Fibroblast of skin of left quadriceps (primary cell): ENCODE measurements at places on chromosomes 2 and 18.
A peak's percentile ranks its signal among the peaks of the same experiment; 100 is the strongest.

DNA sequence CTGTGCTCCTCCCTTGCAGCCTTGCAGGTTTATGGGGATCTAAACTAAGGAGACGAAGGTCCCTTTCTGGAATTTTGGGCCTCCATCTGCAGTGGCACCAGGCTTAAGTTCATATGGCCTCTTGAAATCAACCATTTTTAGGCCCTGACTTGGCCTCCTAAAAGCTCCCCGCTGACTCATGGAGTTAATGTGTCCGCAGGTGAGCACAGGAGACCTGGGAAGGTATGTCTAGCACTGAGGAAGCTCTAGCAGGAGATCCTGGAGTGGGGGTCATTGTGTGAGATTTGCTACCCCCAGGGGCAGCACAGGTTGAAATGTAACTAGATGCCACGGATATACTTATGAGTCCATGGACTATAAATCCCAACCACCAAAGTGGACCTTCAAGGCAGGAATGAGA lies 95.9 kb upstream of the CELF4 start:
- DNase-seq = no peak

GRCh38 chr2:112073875-112074274 lies 18.8 kb downstream of the TMEM87B start:
- no peak for DNase-seq

DNA sequence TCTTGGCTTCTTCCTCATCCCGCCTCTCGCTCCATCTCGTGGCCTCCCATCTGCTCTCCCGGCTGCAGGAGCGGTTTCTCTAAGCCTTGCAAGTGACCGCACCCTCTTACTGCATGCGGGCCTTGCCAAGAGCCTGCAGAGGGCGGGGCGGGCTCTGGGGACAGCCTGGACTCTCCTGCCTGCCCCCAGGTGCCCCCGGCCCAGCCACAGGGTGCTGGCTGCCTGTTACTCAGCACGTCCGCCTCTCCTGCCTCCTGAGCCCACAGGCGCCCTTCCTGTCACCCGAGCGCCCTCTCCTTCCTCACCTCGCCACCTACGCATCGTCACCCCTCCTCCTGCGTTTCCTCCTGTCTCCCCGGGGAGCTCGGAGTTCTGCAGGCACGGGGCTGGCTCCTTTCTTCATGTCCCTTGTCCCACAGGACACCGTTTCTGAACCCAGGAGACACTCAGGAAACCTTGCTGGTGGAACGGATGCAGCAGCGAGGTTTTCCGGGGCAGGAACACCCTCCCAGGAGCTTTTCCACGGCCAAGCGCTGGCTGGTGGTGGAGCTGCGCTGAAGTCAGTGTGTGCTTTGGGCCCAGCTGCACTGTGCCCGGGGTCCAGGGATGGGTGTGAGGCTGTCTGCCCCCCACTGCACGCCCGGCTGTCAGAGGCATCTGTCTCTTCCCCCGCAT lies 28.5 kb downstream of the HPCAL1 start:
- no peak for DNase-seq

DNA sequence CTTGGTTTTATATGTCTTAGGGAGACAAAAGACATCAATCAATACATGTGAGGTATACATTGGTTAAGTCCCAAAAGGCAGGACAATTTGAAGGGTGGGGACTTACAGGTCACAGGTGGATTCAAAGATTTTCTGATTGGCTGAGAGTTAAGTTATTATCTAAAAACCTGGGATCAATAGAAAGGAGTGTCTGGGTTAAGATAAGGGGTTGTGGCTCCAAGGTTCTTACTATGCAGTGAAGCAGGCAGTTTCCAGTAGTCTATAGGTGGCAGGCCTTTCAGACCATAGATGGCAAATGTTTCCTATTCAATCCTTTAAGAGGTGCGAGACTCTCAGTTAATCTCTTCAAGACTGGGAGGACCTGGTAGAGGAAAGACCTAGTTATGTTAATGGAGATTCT lies 42.1 kb upstream of the NEB start:
- DNase-seq = no peak

DNA sequence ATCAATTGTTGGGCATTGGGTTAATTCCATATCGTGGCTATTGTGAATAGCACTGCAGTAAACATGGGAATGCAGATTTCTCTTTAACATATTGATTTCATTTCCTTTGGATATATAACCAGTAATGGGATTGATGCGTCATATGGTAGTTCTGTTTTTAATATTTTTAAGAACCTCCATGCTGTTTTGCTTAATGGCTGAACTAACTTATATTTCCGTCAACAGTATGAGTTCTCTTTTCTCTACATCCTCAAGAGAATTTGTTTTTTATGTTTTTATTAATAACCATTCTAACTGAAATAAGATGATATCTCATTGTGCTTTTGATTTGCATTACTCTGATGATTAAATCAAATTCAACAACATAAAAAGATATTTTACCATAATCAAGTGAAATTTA lies 228.5 kb upstream of the FSIP2 start:
- no peak for DNase-seq

DNA sequence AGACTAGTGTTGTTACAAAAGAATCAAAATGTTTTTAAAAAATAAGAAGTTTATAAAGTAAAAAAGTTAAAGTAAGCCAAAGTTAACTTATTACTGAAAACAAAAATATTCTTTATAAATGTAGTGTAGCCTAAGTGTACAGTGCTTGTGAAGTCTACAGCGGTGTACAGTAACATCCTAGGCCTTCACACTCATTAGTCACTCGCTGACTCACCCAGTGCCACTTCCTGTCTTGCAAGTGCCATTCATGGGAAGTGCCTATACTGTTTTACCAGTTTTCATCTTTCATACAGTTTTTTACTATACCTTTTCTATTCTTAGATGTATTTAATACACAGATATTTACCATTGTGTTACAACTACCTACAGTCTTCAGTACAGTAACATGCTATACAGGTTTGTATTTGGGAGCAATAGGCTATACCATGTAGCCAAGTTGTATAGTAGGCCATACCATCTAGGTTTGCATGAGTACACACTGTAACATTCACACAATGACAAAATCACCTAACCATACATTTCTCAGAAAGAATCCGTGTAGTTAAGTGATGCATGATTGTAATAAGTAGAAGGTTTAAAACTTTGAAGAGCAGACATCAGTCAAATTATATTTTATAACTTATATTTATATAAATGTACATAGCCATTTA lies 13.4 kb downstream of the SERPINB7 start:
- peak; percentile 61 for DNase-seq

- DNase-seq = no peak
Measured at GRCh38 chr18:72201032-72201431, 343.1 kb downstream of the CBLN2 start.

DNA sequence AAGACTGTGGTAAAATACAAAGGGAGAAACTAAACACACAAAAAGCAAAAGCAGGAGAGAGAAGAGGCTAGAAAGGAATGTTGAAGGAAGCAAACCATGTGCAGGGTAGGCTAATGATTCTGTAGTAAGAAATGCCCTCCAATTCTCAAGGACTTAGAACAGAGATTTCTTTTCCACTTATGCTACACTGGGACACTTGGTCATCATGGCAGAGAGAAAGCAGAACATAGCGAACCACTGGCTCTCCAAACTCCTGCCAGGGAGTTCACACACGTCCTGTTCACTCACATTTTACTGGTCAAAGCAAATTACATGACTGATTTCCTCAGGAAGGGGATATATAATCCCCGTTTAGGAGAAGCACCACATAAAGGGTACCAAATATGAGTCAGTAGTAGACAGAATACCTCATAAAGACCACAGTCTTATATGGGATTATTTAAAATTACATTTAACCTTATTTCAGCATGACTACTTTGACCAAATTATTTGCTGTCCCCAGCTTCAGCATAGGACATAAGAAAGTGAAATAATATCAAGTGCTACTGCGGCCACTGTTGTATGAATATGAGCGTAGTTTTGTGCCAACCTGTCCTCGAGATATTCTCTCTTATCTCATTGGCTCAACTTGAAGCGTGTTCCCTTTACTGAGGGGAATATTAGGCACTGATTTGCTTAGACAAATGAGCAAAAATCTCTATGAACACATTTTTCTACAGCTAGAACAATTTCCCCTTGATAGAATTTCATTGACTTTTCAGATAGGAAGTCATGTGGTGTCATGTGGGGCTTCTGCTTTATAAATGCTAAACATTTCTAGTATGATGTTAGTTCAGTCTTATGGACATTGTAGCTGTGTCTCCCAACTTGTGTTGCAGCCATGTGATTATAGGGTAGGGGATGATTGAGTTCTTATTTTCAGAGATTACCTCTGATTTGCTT lies 81.7 kb downstream of the FAM161A start:
- DNase-seq = no peak

GRCh38 chr2:22882011-22882410 lies 503.0 kb upstream of the KLHL29 start:
- no peak for DNase-seq

DNA sequence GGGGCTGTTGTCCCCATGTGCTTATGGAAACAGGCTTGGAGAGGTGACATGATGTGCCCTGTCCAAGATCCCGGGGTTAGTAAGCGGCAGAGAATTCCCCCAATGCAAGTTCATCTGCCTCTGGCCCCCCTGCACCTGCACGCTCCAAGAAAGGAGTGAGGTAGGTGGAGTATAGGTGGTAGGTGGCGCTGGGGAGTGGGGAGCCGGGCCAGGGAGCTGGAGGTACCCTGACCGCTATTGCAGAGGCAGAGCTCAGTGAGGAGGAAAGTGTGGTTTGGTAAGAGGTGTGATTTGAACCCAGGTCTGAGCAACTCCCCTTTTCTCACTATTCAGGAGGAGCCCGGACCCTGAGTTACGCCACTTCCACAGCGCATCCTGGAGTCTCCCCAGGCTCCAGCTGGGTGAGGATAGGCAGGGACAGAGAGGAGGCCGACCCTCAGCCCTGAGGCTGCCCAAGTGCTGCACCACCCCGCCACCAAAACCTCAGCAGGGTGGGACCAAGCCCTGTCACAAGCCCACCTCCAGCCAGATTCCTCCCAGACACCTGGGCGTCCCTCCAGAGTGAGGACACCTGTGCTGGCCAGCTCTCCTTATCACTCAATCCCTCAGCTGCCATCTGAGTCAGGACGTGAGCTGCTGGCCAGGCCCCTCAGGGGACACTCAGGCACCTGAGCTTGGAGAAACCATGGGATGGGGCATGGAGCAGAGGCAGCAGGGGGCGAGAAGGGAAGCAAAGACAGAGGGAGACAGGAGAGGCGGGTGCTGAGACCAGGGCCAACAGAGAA lies 5.6 kb downstream of the HAAO start:
- DNase-seq = no peak

- no peak for DNase-seq
Measured at GRCh38 chr2:175187378-175187777, 5.9 kb upstream of the ATP5MC3 start.

DNA sequence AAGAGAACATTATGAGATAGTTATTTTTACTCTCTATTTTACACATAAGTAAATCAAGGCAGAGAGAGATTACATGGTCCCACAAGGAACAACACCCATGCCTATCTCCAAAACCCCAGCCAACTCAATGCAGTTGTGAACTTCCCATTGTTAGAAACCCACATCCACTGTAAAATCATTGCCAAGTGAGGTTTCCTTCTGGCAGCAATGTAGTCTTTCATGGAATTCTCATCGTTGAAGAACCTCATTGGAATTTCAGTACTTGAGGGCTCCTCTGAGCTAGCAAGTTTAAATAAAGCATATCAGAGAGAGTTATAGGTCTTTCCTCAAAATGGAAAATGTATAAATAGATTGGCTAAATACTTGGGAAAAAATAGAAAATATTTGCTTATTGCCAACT lies 105.2 kb downstream of the RAD51AP2 start:
- no peak for DNase-seq

GRCh38 chr2:85066874-85067351 lies 66.3 kb upstream of the TCF7L1 start:
- peak; percentile 56 for DNase-seq

- DNase-seq = no peak
Measured at GRCh38 chr2:239019183-239019581, 171.3 kb downstream of the TWIST2 start.

- DNase-seq = peak; percentile 40
Measured at GRCh38 chr2:25700221-25700660, 26.9 kb upstream of the DTNB start.

DNA sequence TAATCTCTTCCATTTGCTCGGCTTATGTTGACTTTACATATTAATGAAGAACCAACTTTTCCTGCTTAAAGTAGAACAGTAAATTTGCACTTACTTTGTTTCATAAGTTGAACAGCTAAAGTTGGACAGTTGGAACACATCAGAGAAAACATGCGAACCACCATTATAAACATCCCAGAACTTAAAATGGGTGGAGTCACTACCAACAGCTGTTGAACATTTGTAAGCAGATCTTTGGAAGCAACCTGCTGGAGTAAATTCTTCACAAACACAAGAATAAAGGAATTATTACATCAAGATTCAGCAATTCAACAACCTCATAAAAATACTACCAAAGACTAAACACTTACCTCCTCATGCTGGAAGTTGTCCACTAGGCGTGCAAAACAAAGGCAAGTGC lies 96.4 kb upstream of the DNER start:
- DNase-seq = no peak

DNA sequence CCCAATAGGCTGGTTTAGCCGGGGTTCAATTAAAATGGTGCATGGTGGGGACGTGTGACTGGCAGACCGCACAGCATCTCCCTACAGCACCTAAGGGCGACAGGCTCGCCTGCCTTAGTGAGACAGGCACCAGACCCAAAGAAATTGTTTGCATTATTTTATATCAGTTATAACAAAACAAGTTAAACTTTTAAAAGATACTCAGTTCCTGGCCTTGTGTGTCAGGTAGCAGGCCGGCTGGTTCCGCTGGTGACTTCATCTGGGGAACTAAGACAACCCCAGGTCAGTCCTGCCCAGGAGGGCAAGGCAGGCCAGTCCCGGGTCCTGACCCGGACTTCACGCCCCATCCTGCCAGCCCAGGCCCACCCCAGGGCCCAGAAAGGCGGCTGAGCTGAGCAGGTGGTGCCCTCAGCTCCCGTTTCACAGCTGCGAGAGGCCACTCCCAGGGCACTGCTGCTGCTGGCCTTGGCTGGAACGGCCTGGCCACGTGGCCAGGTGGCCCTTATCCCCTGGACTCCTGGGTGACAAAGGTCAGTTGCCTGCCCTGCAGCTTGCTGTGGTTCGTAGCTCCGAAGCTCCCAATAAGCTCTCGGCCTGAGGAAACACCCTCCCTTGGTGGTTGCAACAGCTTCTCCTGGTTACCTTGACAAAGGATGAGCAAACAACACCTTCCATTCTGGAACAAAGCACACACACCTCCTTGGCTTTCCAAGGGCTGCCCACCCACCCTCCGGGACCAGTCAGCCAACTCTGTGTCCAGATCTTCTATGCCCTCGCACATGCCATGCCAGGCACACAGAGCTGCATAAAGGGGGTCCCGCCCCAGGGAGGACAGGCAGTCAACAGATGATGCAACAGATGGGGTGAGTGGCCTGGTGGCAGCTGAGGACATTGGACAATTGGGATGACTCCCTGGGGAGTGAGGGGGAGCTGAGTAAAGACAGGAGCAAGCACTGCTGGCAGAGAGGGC lies 11.3 kb upstream of the AGXT start:
- DNase-seq = no peak

DNA sequence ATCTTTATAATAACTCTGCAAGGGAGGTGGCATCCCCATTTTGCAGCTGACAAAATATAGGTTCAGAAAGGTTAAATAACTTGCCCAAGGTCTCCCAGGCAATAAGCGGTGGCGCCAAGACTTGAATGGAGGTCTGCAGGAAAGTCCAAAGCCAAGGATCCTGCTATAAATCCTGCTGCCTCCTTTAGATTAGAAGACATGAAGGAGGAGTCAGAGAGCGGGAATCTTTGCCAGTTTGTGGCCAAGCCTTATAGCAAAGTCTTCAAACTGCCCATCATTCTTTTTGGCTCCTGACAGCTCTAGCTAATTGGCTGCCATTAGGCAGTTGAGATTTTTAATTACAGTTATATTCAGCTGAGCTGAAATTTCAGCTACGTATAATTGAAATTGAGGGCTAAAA lies 114.3 kb downstream of the C1D start:
- DNase-seq = no peak
